HCT116 (cell line): ENCODE measurements at places on chromosomes 12 and 14.

GRCh38 chr14:89490466-89490865 lies 73.4 kb upstream of the FOXN3 start:
- DNase-seq = no peak

- DNase-seq = no peak
Measured at GRCh38 chr12:18676996-18677588, 60.7 kb downstream of the PLCZ1 start.

GRCh38 chr14:35174342-35174741 lies 52.0 kb downstream of the PRORP start:
- DNase-seq = no peak

DNA sequence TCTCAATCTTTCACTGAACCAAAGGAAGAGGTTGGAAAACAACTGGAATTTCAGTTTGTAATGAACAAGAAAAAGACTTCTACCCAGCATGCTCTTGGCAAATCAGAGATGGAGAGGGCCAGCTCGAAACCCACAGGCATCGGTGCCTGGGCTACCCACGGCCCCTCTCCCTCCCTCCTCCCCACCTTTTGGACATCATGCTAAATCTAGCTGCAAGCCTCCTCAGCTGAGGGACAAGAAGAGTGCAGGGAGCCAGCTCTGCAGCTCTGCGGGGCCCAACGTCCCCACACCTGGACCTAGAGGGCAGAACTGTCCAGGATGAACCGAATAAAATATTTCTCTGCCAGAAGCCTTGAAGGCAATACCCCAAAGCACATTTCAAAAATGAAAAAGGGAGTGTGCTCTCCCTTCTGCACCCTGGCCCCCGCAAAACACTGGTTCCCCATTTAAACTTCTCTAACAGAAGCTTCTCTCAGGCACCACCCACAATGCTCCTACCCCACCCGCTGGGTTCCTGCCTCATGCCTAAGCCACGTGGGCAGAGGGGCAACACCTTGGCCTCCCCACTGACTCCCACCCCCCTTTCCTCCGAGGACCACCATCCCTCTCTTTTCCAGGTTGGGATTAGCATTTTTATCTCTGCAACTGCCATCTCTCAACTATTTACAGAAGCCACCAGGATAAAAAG lies 8.2 kb downstream of the CAMKK2 start:
- no peak for DNase-seq

- DNase-seq = no peak
Measured at GRCh38 chr12:81083906-81084513, 6.1 kb downstream of the ACSS3 start.

DNA sequence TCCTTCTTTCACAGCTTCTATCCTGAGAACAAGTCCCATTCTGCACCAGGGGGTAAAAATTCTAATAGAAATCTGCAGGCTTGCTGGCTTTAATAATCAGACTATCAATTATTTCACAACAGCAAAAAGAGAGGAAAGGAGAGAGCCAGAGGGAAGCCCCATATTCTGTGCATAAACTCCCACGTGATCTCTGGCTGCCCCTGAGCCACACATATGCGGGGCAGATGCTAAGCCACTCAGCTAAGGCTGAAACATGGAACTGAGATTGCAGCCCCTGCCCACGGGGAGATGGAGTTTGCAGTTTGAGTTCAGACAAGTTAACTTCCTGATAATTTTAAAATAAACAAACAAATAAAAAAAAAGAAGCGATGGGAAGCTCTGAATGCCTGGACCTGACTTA lies 254.4 kb upstream of the CCDC196 start:
- no peak for DNase-seq

- DNase-seq = peak; percentile 36
Measured at GRCh38 chr12:80195074-80195726, 95.9 kb downstream of the OTOGL start.
